HEK293T (cell line): ENCODE measurements at places on chromosomes 5 and 9.

DNA sequence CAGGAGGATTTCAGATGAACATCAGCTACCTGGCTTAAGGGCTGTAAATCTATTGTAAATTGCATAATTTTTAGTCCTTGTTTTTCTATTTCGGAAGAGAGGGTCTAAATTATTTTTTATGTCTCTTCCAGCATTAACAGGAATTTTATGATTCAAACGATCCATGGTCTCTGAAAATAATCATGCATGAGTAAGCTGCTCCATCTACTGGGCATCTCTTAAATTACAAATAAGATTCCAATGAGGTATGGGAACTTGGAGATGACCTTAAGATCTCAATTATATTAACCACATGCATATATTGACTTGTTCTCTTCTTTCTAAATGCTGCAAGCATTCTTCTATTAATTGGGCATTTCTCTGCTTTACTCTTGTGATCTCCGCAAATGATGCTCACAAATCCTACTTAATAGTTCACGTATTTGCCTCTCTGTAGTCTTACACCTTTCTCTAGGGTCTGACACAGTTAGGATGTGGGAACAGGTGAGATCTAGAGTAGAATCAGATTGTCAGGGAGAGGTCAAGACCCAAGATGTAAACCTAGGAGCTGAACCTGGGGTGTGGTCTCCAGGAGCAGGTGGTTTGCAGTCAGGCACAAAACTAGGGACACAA lies 86.9 kb downstream of the NUDT12 start:
- DNase-seq = peak; percentile 22

DNA sequence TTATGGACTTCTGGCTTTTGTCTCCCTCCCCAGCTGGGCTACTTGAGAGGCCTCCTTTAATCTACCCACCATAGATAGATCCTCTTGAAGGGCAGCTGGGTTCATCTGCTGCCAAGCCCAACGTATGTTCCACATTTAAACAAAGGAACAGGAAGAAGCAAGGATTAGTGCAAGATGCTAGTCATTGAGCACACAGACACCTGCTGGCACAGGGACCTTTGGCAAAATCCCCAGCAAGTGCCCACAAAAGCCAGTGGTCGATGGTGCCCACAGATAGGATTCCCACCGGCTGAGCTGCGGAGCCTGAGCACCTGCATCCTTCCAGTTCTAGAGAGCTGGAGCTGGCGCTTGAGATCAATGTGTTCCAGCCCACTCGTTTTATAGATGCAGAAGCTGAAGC lies 57.7 kb upstream of the SHB start:
- no peak for DNase-seq

DNA sequence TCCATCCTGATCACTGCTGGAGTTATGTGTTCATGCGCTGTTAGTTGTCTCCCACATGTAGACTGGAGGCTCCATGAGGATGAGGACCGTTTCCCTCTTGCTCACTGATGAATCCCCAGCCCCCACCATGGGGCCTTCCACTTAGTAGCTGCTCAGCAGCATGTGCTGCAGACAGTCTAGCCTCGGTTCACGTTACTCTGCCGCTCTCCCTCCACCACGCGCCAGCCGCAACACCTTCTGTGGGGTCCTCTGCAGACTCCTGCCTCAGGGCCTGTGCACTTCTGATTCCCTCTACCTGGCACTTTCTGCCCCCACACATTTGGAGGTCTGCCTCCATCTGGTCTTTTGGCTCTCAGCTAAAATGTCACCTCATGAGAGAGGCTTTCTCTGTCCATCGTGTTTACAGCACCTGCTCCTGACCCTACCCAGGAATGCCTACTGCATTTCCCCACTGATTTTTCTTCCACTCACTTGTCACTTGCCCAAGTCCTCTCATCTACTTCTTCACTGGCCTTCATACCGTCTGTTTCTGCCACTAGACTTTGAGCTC lies 36.3 kb downstream of the STK10 start:
- no peak for DNase-seq

GRCh38 chr5:56951126-56951945 lies 587 bp downstream of the MIER3 start:
- peak; percentile 46 for DNase-seq

DNA sequence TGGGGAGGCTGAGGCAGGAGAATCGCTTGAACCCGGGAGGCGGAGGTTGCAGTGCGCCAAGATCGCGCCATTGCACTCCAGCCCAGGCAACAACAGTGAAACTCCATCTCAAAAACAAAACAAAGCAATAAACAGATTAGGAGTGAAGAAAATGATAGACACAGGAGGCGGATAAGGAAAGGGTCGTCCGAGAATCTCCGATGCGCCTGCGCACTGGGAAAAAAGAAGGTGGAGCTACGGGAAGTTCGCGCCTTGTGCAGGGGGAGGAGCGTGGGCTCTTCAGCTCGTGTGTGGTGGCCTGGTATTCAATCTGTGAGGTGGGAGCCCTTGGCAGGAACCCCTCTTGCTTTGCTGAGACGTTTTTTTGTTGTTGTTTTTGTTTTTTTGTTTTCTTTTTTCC lies 47.3 kb downstream of the GNA14 start:
- no peak for DNase-seq

DNA sequence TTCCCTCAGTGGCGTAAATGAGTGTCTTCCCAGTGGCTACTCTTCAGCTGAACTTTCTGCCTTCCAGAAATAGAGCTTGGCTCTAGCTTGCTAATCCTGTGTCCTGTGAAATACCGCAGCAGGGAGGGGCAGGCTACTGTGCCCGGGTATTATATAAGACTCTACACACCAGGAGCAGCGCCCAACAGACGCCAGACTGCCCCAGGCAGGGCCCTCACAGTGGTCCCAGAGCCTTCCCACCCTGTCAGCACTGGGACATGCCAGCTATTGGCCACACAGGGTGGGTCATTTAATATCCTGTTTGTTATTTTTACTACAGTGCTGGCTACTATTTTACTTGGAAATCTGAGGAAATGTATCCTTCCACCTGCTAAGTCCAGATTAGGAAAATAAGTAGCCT lies 121.0 kb downstream of the FEM1C start:
- no peak for DNase-seq

GRCh38 chr9:72794946-72795345 lies 157.9 kb downstream of the ALDH1A1 start:
- no peak for DNase-seq

GRCh38 chr5:45376417-45376816 lies 319.8 kb downstream of the HCN1 start:
- no peak for DNase-seq

DNA sequence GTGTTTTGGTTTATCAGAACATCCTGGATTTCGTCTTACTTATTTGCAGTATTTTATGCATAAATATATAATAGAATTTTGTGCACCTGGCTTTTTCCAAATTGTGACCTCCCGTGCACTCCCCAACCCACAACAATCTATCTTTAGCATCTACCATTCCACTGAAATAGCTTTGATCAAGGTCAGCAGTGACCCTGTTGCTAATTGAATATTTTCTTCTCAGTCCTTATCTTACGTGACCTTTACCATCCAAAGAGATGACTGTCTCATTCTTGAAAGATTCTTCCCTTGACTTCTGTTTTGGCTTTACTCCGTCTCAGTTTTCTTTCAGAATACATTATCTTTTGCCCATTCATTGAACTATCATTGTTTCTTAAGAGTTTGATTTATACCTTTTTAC lies 18.4 kb downstream of the NDUFS4 start:
- no peak for DNase-seq

DNA sequence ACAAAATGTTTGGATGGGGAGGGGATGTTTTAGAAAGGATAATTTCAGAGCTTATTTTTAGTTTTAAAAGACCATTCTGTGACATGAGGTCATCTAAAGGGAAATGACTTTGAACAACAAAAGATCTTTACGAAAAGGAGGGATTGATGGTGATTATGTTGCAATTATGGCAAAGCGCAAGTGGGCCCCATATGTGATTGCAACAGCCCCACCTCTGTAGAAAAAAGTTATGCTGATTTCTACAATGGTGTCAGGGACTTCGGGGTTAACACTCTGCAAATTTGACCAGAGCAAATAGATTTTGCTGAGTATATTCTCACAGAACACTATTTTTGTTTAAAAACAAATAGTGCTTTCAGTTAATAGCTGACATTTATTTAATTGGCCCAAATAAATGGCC lies 312.8 kb downstream of the NSG2 start:
- no peak for DNase-seq

DNA sequence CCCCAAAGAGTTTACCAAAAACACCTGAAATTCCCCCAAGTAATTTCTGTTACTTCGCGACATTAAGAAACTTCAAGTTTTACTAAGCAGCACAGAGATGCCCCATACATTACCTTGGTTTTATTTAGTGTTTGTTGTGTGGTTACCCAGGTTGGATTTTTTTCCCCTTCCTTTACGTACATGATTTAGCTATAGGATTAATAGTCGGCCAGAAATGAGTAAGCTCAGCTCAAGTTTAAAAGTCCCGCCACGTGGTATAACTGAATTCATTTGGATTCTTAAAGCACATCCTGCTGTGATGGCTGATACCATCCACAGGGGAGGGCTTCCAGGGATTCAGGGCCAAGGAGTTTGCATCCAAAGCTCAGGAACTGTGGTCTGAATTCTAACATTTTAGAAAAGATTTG lies 75.9 kb downstream of the DAP start:
- no peak for DNase-seq

- DNase-seq = no peak
These were observed 977 bp upstream of the DPP7 start for GRCh38 chr9:137115394-137116026.

- DNase-seq = no peak
These were observed 104.3 kb downstream of the PIK3R1 start for GRCh38 chr5:68319706-68320412.

- DNase-seq = no peak
These were observed 2.7 kb upstream of the MLLT3 start for GRCh38 chr9:20625003-20625349.

GRCh38 chr9:129400001-129400970 lies 220.6 kb downstream of the C9orf50 start:
- DNase-seq = no peak

DNA sequence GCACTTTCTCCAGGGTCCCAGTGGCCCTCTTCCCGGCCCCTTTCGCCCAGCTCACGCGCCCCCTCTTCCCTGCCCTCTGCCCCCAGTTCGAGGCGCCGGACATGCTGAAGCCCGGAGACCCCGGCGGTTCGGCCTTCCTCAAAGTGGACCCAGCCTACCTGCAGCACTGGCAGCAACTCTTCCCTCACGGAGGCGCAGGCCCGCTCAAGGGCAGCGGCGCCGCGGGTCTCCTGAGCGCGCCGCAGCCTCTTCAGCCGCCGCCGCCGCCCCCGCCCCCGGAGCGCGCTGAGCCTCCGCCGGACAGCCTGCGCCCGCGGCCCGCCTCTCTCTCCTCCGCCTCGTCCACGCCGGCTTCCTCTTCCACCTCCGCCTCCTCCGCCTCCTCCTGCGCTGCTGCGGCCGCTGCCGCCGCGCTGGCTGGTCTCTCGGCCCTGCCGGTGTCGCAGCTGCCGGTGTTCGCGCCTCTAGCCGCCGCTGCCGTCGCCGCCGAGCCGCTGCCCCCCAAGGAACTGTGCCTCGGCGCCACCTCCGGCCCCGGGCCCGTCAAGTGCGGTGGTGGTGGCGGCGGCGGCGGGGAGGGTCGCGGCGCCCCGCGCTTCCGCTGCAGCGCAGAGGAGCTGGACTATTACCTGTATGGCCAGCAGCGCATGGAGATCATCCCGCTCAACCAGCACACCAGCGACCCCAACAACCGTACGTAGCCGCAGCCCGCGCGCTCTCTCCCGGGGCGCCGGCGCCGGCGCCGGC lies 1.0 kb downstream of the PRDM6 start:
- DNase-seq = peak; percentile 26

DNA sequence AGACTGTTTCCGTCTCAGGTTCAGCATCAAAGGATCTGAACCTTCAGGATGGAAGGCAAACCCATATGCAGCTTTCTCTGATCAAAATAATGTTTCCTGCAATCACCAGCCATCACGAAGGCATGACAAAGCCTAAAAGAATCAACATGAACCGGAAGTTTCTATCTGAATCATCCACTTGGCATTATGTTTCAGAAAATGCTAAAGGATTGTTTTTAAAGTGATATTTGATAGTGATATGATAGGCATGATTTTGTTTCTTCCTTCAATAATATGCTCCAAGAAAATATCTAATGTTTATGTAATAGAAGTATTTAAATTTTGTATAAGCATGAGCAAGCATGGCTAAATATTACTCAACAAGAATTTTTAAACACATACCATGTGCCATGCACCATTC lies 219.6 kb downstream of the PLK2 start:
- DNase-seq = no peak

DNA sequence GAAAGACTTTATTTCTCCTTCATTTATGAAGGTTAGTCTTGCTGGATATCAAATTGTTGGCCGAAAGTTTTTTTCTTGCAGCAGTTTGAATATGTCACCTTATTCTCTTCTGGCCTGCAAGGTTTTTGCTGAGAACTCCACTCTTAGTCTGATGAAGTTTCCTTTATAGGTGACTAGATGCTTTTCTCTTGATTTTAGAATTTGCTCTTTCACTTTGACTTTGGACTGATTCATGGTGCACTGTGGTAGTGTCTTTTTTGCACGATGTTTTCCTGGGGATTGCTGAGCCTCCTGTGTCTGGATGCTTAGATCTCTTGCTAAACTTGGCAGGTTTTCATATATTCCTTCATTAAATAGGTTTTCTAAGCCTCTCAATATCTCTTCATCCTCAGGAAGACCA lies 12.4 kb downstream of the AHRR start:
- no peak for DNase-seq

- DNase-seq = no peak
These were observed 168.0 kb downstream of the PRDM9 start for GRCh38 chr5:23675456-23675855.

- no peak for DNase-seq
These were observed 187.1 kb upstream of the WWC1 start for GRCh38 chr5:168104350-168104749.

DNA sequence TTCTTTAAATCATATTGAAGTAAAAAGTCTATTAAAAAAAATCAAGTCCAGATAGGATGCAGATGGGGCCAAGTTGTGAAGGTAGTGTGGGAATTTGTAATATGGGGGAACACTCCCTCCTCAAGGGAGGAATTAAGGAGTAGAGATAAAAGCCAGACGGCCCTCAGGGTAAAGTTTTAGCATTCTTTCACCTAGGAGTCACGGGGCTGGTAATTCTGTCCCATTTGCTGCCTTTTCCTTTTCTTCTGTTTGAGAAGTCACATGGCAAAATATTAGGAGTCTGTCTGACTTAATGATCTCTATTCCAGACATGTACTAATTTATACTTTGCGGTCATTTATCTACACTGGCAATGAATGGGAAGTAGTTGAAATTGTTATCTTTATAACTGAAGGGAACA lies 61.9 kb downstream of the SNX24 start:
- DNase-seq = no peak

DNA sequence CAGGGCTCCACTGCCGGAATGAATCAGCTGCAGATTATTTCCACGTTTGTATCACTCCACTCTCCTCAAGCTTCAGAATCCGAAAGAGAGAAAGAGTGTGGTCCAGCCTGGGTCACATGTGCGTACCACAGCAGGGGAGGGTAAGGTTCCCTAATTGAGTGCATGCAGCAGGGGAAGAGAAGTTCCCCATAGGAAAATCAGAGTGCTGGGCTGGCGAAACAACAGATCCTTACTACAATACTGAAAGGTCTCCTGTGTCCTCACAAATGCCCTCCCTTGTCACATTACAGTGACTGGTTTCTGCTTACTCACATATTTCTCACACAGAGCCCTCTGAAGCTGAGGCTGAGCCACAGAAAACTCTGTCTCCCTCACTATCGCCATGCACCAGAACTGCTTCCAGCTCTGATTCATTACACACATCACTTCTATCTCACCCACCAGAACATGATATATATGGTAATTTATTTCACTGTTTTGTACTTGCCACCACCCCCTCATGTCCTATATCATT lies 532.2 kb upstream of the TUSC1 start:
- DNase-seq = no peak
